ENCODE measurements at places on chromosomes 5 and 9. TPM values are rescaled to one million over a fixed set of nuclear protein-coding genes. Genes with fewer than 3 reads are reported as not detected.

The VCAN gene
- total RNA-seq = 0.44 TPM

DNA sequence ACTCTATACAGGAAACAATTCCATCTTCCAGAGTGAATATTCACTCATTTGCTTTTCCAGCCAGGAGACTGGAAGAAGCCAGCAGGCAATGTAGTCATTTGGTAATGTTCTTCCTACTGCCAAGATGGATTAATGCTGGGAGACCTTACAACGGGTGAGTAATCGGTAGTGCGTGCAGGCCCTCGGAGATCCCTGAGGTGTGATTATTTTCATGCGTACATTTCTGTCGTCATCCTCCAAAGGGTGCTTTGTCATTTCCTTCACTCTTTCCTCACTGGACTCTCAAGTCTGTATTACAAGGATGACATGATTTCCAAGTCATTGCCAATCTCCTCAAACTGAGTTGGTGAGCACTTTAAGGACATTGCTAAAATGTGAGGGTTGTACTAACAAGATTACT, 263.5 kb downstream of the CWC27 start:
- no peak for DNase-seq

- no peak for DNase-seq
Observed at GRCh38 chr9:68999393-69000105, 14.4 kb downstream of the PRKACG start.

The COL15A1 gene
- 0.20 TPM for total RNA-seq

GRCh38 chr5:44275908-44276307, 113.3 kb downstream of the FGF10 start:
- no peak for DNase-seq

The SPATA31A3 gene
- not detected for total RNA-seq

- DNase-seq = no peak
Observed at GRCh38 chr5:32836176-32836575, 125.1 kb downstream of the NPR3 start.

The LCN2 gene
- not detected for total RNA-seq

GRCh38 chr9:2359891-2360471, 261.6 kb upstream of the VLDLR start:
- DNase-seq = no peak

DNA sequence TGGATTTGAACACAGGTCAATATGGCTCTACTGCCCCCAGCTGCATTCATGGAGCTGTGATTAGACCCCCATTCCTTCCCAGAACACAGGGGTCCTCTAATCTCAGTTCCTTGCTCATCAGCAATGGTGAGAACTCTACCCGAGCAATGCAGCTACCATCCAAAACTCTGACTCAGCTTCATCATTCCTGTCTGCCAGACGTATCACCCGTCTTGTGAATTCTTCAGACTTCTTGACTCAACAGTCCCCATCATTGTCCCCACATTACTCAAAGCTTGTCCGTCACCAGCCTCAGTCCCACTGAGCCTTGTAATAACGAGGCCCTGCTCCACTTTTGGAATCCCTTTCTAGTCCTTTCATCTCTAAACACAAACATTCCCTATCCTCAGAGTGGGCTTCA, 36.3 kb upstream of the STX17 start:
- no peak for DNase-seq

DNA sequence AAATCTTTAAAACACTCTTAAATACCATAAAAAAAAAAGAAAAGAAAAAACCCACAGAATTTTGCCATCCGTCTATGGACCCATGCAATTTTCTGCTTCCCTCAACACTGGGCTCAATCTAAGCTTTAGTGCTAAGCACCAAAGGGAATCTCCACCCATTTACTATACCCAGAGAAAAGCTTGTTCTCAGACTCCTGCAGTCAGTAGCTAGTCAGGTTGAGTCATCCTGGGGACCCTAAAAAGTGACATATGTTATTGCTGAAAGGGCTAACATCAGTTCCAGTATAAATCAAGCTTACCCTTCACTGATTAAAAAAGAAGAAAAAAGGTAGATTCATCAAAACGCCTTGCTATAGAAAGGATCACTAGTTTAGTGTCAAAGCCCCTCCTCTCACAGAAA, 177.6 kb downstream of the MUSK start:
- no peak for DNase-seq

- no peak for DNase-seq
Observed at GRCh38 chr9:117355542-117355941, 59.3 kb downstream of the ASTN2 start.

The SLC6A7 gene
- not detected for total RNA-seq

DNA sequence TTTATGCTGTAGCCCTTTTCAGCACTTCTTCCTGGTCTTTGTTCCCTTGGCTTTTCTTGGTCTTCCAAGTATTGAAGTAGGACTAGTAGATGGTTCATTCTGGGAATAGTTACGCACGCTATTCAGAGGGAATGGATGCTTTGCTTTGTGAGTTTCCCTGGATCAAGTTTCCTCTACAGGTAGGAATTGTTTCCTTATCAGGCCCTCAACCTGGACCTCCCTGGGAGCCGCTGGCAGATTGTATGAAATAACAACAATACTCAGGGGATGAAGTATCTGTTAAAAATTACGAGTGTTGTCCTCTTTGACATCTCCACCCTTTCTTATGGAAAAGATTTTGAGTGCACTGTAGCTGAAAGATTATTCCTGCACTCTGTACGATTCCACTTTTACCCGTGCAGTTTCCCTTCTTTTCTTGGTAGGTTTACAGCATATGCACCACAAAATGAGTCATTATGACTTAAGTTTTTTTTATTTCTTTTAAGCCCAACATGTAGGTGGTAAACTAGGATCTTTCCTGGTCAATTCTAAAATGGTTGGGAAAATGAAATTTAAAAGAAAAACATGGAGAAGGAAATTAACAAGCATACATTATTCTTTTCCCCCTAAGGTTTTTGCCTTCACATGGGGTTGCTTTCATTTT, 57.9 kb downstream of the ARHGAP26 start:
- no peak for DNase-seq

DNA sequence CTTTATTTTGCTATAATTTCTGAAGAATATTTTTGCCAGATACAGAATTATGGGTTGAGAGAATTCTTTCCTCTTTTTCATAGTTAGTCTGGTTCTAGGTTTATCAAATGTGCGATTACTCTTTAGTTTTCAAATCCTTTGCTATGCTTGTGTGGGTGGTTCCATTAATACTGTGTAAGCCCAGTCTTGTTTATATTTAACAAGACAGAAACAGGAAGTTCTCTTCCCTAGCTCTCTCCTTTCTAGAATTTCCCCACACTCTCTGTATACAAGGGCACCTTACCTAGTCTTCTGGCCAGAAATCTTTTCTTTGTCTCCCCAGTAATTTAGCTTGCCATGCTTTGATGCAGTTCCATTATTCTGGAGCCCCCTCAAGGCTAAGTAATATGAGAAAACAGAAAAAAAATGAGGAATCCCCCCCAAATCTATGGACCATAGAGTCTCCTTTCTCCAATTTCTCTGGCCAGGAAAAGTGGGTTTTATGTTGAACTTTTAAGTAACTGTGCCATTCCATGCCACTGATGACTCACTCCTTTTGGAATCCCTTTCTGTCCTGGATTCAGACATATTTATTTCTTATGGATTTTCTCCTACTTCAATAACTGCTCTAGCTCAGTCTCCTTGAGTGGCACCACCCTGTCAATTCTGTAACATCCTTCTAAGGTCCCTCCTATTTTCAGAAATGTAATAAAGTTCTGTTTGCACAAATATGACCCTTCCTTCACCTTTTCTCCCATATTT, 1714.1 kb downstream of the EFNA5 start:
- no peak for DNase-seq

The TNFSF8 gene
- total RNA-seq = 54.2 TPM

The HSD17B3 gene
- 0.68 TPM for total RNA-seq

The GARIN3 gene
- not detected for total RNA-seq

The OR13D1 gene
- total RNA-seq = not detected

- no peak for DNase-seq
Observed at GRCh38 chr5:99445805-99446204, 517.0 kb upstream of the CHD1 start.

DNA sequence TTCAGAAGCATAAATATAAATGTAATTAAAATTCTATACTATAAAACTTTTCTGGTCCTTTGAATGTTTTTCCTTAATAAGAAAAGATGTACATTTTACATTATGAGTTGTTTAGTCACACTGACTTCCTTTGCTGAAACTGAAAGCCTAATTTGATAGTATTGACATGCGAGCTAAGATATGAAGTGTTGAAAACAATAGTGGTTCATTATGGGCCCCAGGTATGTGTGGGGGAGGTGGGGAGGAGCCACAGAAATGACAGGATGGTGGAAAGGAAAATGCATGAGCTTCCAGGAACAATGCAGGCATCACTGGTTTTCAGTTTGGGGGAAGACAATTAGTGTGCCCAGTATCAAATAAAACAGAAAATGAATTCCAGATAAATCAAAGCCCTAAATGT, 35.4 kb upstream of the RLN1 start:
- no peak for DNase-seq

The AMBP gene
- total RNA-seq = not detected

Measured in activated naive CD8-positive, alpha-beta T cell treated with anti-CD3 and anti-CD28 coated beads, Interleukin-2, amount 10 ng/mL, durations not matched to agents 7 days and 5 days (primary cell).